Esophagus squamous epithelium (tissue), 5 donors: ENCODE measurements at places on chromosomes 11 and 22.

DNA sequence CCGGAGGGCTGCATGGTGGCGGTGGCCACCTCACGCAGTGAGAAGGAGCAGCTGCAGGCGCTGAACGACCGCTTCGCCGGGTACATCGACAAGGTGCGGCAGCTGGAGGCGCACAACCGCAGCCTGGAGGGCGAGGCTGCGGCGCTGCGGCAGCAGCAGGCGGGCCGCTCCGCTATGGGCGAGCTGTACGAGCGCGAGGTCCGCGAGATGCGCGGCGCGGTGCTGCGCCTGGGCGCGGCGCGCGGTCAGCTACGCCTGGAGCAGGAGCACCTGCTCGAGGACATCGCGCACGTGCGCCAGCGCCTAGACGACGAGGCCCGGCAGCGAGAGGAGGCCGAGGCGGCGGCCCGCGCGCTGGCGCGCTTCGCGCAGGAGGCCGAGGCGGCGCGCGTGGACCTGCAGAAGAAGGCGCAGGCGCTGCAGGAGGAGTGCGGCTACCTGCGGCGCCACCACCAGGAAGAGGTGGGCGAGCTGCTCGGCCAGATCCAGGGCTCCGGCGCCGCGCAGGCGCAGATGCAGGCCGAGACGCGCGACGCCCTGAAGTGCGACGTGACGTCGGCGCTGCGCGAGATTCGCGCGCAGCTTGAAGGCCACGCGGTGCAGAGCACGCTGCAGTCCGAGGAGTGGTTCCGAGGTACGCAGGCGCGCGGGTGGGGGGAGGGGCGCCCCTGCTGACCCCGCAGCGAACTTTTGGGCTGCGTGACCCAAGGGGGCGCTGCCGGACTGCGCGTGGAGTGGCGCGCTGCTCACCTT is 670 bp downstream of the NEFH start:
- DNase-seq = no peak

GRCh38 chr22:34993548-34993947 is 72.4 kb upstream of the ISX start:
- DNase-seq = no peak

GRCh38 chr11:32297611-32298011 is 137.7 kb downstream of the WT1 start:
- DNase-seq = no peak

DNA sequence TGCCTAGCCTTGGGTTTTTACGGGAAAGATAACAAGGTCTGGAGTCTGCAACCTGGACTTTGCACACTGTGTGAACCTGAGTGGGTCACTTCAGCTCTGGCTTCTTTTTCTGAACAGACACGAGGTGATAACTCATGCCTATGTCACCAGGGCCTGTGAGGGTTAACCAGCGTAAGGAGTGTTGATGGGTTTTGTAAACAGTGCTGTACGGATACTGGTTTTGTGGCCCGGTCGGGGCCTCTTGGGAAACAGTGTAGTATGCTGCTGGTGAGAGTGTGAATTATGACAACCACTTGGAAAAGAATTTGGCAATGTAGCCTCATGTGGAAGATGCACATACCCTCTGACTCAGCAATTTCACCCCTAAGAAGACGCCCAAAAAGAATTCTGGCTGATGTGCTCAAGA is 266.8 kb downstream of the MN1 start:
- DNase-seq = no peak

DNA sequence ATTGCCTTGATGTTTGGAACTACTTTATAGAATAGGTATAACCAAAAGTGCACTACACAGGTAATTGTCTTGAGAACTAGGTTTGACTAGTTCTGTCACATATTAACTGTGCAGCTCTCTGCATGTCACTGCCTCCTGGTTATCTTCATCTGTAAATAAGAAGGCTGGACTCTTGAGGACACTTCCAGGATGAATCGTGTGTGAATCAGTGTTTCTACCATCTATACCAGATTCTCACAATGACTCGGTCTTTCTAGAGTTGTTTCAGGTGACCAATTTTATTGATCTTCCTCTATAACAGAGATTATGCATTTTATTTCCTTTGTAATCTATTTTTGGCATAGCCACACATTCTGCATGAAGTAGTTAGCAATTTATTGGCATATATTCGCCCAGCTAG is 1181.0 kb upstream of the TENM4 start:
- no peak for DNase-seq

GRCh38 chr11:115670538-115671205 is 166.5 kb upstream of the CADM1 start:
- DNase-seq = no peak

DNA sequence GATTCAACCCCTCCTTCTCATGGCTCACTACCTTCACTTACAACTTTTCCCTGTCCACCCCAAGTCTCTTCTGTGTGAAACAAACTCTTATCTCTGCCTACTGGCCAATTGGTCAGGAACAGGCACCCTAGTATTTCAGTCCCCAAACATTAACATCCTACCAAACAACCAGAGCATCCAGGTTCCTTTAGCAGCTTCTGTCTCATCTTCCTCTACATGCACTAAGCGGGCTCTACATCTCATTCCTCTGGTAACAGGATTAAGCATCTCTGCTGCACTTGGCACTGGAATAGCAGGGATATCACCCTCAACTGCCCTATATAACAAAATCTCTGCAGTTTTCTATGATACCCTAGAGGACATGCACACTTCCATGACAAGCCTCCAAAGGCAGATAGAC is 116.2 kb downstream of the JRKL start:
- DNase-seq = no peak

- DNase-seq = no peak
These were observed 755.8 kb downstream of the NTM start for GRCh38 chr11:132125988-132126871.

DNA sequence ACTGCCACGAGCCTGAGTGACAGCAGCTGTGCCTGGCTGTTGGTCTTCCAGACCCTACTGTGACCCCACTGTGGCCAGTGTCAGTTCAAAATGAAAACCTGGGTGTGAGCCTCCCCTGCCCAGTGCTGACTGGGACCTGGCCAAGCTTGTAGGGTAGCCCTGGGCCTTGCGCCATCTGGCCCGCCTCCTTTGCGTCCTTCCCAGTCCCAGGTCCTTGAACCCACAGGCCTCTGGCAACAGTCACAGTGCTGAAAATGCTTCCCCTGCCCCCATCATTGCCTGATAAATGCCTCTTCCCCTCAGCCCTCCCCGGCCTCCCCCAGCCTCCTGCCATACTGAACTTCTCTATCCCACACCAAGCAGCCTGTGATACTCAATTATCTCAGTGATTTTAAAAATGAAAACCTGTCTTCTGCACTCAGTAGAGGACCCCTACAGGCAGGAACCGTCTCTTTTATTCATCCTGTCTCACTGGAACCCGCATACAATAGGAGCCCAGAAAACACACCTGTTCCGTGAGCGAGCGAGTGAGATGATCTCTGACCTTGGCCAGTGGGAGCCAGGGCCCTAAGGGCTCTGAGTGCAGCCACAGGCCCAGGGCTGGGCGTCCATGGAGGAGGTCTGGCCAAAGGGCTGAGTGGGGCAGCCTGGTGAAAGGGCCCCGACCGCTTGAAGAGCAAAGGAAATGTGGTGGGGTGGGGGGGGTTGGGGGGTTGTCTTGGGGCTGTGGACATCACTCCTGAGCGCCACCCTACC is 49.7 kb upstream of the TTLL12 start:
- DNase-seq = no peak
